ENCODE measurements at places on chromosomes 6 and 20.

- DNase-seq, result no peak
Measured at GRCh38 chr20:40680161-40680959, 8.7 kb downstream of the MAFB start.

- no peak for DNase-seq
Measured at GRCh38 chr6:139699335-139699734, 324.9 kb upstream of the CITED2 start.

DNA sequence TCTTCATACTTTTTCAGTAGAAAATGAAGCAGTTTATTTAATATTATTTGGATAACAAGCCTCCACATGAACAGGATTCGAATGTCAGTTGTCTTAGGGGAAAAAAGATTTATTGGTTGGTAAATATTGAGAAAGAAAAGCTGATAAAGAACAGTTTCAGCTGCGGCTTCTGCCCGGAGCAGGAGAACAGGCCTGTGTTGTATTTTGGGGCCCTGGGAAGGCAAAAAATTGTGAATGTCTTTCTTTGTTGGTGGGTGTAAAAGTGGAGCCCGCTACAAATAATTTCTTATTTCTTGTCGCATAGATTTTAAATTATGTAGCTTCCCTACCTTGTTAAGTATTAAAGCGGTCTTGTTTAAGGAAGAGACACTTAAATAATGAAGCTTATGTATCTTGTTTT, 90.5 kb upstream of the PAX1 start:
- DNase-seq, result no peak

GRCh38 chr6:126134491-126134890, 148.2 kb downstream of the TRMT11 start:
- DNase-seq, result no peak
